Globus pallidus (tissue), 1 donor: ENCODE measurements at places on chromosomes 1 and 21.

- DNase-seq = no peak
Measured at GRCh38 chr1:208892147-208892546, 648.0 kb upstream of the PLXNA2 start.

GRCh38 chr1:154748405-154748775, 121.7 kb downstream of the KCNN3 start:
- DNase-seq = no peak

DNA sequence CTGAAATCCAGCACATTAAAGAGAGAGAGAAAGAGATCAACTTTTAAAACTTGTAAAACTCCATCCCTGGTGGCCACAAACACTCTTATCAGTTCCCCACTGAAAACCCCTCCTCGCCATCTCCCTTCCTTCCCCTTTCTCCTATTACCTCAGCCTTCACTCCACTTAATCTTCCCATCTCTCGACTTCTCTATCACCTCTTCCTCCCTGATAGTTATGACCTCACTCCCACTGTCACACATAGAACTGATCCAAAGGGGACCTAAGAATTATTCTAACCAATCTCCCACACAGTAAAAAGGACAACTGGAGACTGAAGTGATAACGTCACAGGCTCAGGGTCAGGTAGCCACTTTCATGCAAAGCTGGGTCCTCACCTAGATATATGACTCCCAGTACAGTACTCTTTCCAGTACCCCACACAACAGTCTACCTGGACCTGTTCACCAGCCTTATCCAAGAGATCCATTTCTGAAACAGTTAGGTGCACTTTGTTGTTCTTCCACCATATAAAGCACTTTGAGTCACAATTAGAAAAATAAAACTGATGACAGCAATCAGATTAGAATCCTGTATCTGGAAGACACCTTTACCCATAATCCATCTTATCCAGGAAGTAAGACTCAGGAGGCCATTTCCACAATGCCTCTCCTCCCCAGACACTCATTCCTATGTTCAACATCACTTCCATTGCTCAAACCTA, 324.8 kb downstream of the SMYD3 start:
- no peak for DNase-seq

- DNase-seq = no peak
Measured at GRCh38 chr1:224988042-224988441, 58.6 kb downstream of the DNAH14 start.

DNA sequence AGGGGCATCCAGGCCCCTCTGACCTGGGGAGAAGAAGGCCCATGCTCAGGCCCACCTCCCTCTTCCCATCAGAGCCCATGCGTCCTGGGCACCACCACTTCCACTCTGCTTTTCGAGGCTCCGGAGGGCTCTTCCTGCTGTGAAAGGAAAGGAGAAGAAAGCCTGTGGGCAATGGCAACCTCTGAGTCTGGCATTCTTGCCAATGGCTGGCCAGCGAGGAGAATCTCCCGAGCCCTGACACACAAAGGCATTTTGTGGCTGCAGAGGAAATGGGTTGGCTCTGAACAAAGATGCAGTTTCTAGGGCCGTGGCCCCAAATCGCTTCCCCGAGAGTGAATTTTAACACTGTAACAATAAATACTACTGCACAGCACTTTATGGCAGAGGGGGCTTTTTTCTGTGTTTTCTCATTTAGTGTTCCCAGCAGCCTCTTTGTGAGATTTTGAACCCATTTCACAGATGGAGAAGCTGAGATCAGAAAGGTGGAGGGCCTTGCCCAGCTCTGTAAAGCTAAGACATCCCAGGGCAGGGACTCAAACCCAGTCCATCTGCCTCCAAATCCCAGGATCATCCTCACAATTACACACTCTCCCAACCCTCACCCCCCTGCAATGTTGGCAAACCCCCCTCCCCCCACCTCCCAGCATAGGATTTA, 35.7 kb upstream of the TMEM51 start:
- DNase-seq = no peak

- no peak for DNase-seq
Measured at GRCh38 chr1:45775794-45776193, 25.3 kb upstream of the IPP start.

GRCh38 chr1:168227620-168228019, 1.8 kb downstream of the SFT2D2 start:
- DNase-seq = no peak

- DNase-seq = no peak
Measured at GRCh38 chr1:247933989-247934388, 9.3 kb downstream of the OR2AJ1 start.

GRCh38 chr1:96360036-96360795, 361.4 kb upstream of the PTBP2 start:
- no peak for DNase-seq

- DNase-seq = no peak
Measured at GRCh38 chr21:37994211-37994610, 78.0 kb upstream of the KCNJ6 start.

- no peak for DNase-seq
Measured at GRCh38 chr1:59394706-59395425, 98.0 kb downstream of the FGGY start.

- DNase-seq = no peak
Measured at GRCh38 chr1:80249699-80250098, 1243.2 kb upstream of the ADGRL4 start.

DNA sequence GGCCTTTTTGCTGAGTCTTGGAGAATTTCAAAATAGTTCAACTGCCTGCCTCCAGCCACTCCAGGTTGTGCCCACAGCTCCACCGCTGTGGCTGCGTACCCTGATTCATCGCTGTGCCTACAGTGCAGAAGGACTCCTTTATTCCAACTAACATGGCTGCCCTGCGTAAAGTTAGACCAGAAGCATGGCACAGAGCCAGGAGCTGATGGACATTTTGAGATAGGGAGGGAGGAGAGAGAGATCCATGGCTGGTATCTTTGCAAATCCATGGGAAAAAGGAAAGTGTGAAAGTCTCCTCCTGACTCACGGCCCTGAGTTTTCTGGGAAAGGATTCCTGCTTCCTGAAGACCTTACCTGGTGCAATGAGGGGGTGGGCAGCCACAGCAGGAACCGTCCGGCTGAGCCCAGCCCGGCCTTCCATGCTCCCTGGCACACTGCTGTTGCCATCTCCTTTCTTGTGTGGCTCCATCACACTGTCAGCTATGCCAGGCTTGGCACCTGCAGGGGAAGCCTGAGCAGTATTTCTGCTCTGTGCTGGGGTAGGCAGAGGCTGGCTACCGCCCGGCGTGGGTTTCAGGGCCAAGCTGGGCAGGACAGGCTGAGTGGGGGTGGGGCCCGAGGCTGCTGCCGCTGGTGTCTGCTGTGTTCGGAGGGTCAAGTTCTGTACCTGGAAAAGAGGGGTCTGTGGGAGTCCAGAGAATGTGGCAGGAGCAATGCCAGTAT, 46.0 kb upstream of the A3GALT2 start:
- DNase-seq = no peak

- no peak for DNase-seq
Measured at GRCh38 chr1:245419461-245419978, 264.7 kb downstream of the KIF26B start.

- no peak for DNase-seq
Measured at GRCh38 chr1:203075236-203076030, 10.4 kb downstream of the MYOG start.

DNA sequence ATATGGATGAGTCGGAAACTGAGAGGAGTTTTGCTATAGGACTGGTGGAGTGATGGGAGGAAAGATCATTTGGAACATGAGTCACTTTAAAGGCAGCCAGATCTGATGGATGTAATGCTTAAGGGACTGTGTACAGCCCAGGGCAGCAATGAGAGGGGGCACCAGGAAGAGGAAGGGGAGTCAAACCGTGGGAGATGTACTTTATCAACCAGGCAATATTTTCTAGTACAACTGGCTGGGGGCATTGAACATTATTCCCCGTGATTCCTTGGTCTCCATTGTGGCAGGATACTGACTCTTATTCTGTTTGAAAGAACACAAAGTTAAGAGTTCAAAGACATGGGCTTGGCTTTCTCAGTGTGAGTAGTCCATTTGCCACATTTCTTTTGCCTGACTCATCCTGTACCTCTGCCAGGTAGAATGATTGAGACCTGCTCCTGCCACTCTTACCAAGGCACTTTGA, 268.2 kb upstream of the NR5A2 start:
- DNase-seq = no peak

- DNase-seq = no peak
Measured at GRCh38 chr1:44047131-44047530, 15.9 kb upstream of the SLC6A9 start.

DNA sequence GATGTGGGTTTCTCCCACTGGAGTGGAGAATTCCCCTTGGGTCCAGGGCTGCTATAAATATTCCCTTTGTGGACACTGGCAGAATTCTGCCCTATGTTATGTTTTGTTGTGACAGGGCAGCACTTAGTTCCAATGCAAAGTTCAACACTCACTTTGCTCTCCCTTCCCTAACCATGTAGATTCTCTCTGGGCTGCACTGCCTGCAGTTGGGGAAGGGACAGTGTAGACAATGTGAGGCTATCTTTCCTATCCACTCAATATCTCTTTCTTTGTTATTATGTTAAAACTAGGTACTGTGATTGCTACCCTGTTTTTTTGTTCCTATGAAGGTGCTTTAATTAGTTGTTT, 19.6 kb downstream of the GPR88 start:
- no peak for DNase-seq

DNA sequence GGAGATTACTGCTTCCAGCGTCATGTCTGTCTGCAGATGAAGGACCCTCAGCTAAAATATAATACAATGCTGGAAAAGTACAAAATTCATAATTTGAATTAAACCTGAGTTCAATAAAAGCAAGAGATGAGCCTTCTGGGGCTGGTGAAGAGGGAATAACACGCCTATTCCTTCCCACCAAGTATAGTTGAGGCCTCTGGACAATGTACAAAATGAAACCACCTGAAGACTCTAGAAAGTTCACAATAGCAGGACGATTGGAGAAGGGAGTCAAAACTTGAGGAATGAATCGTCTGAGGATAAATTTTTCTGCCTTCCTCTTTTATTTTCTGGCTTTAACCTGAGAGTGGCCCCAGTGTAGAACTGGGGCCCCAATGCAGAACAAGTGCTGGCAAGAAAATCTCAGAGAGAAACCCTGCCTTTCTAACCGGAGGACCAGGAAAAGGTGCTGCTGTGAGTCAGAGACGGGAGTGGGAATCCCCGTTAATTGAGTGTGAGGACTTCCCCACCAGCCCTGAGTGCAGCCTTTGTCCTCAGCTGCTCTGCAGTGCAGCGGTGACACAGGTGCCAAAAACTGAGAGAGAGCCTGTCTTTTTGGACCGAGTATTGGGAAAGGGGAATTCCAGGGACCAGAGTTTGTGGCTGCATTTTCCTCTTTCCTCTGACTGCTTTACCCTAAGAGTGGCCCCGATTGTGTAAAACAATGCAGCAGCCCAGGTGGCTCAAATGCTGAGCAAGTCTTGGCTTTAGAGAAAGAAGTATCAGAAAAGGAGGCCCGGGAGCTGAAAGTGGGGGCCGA, 264.9 kb downstream of the DYRK1A start:
- DNase-seq = no peak

DNA sequence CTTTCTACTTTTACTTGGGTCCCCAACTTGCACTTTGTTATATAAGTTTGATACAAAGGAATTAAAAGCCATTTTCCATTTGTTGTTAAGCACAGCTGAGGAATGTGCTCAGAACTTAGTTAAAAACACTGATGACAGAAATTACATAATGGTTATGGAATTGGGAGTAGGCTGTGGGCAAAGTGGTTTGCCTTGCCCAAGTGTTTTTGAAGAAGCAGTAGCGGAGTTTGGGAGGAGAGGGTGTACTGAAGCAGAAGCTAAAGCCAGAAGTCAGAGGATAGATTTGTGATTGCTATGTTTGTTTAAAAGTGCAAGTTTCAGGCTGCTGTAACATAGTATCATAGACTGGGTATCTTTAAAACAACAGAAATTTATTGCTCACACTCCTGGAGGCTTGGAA, 391.8 kb downstream of the DUSP10 start:
- DNase-seq = no peak

GRCh38 chr1:16172964-16173446, 17.1 kb upstream of the EPHA2 start:
- no peak for DNase-seq

- no peak for DNase-seq
Measured at GRCh38 chr1:235434001-235434400, 66.8 kb downstream of the TBCE start.

DNA sequence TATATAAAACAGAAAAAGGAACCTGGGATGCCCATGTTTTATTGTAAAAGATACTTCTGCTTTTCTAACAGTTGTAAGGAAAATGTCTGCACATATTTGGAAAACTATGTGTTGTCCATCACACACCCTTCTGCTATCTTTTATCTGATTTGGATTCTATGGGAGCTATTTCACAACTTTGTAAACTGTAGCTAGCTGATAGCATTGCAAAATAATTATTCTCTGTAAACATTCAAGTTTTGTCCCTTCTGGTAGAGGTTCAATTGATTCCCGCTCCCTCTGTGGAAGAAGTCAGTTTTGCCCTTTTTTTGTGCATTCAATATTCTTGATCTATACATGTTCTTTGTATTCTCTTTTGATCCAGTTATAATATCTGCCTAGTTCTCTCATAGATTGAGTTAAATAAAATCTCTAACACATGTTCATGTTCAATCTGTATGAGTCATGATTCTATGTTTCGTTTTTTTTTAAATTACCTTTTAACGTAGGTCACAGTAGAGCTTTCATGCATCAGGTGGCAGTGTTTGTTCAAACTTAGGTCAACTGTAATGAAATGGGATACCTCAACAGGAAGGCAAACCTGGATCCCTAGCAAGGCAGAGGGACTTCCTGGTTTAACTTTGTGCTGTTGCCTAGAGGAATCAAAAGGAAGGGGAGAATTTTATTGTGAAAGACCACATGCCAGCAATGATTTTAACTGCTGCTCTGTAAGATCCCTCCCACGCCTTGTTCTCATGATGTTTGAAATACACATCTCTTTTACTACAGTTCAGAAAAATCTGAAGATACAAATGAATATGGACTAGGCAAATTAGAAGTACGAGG, 26.0 kb upstream of the BCL9 start:
- DNase-seq = no peak

GRCh38 chr21:45941338-45941710, 40.2 kb upstream of the COL6A1 start:
- DNase-seq = no peak

- DNase-seq = peak; percentile 81
Measured at GRCh38 chr1:243850202-243850451, at the start of gene AKT3. Gene AKT3 (minus strand): TSS chr1:243850243. CDS start chr1:243843170, 7,073 bp downstream.

DNA sequence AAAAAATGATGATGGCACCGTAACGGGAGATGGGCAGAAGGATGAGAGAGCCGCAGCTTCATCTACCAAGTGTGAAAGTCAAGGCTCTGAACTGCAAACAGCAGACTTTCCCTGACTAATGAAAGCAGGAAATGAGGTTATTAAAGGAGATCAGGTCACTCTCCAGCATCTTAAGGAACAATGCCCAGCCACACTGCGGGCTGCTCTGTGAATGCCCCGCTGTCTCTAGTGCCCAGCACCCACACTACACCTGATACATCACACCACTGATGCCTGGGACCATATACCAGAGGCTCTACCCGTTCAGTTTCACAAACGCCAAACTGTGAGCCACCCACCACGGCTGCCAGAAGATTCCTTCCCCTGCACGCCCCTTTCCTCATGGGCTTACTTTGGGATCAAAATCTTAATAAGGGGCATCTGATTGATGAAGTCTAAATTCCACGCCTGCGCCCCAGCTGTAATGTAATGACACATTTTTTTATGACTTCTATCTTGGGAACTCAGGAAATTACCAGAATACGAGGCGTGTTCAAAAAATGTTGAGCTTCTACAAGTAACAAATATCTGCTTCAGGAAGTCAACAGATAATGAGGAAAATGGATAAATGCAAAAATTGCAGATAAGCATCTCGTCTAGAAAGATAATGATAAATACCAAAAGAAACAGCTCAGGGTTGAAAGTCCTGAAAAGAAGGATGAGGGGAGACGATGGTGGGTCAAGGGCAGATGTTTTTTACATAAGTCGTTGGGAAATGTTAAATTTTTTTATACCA, 72.0 kb downstream of the MIS18A start:
- DNase-seq = no peak

- DNase-seq = no peak
Measured at GRCh38 chr1:165507570-165507969, 36.2 kb upstream of the LRRC52 start.
